ENCODE measurements at places on chromosomes 2 and 18. TPM values are rescaled to one million over a fixed set of nuclear protein-coding genes. Genes with fewer than 3 reads are reported as not detected.

EPG5 gene
- 28.3 TPM for total RNA-seq

DGUOK gene
- 54.0 TPM for total RNA-seq

PARD3B gene
- 19.1 TPM for total RNA-seq

UGT1A9 gene
- total RNA-seq: under 0.01 TPM

POTEJ gene
- not detected for total RNA-seq

E2F6 gene
- total RNA-seq: 9.0 TPM

FBXO41 gene
- 1.6 TPM for total RNA-seq

ASB18 gene
- not detected for total RNA-seq

DSC2 gene
- not detected for total RNA-seq

SIX3 gene
- total RNA-seq: not detected

APCDD1 gene
- total RNA-seq: 0.09 TPM

FHOD3 gene
- 16.9 TPM for total RNA-seq

CDH20 gene
- 0.18 TPM for total RNA-seq

HDLBP gene
- total RNA-seq: 1,715 TPM

GAREM1 gene
- total RNA-seq: 4.1 TPM

ZNF892 gene
- total RNA-seq: 3.0 TPM

All from smooth muscle cell of bladder (primary cell).